Stimulated activated CD4-positive, alpha-beta T cell treated with anti-CD3 and anti-CD28 coated beads, Interleukin-2, amount 100 ng/mL, for 48 hours (primary cell): ENCODE measurements at places on chromosomes 1 and 21.

DNA sequence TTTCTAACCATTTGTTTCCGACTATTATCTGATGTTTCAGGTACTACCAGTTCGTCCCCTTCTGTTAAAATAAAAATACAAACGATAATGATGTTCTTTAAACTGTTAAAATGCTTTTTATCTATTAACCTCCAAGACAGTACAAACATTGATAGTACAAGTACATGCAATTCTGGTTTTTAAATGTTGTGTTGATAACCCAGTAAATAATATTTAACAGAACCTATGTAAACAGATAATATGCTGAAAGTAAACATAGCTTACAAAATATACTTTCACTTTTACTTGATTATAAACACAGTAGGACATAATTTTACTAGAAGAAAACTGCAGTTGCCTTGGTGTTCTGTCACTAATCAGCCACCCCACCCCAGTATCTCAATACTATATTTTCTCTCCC is 76.9 kb downstream of the COQ8A start:
- no peak for DNase-seq

DNA sequence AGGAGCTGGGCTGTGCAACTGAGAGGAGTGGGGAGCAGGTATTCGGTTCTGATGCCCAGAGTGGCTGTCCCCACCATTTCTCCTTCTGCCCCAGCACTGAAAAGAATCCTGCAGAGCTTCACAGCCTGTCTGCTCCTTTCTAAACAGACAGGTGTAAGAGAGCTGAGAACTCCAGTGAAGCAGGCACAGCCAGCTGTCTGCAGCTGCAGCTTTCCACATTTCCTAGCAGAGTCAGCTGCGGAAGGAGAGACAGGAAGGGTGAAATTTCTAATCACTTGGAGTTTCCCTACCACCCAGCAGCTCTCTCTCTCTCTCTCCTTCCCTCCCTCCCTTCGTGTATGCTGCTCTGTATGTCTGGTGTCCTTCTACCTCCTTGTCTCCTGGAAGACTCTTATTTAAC is 40.5 kb upstream of the GJB5 start:
- DNase-seq: no peak

DNA sequence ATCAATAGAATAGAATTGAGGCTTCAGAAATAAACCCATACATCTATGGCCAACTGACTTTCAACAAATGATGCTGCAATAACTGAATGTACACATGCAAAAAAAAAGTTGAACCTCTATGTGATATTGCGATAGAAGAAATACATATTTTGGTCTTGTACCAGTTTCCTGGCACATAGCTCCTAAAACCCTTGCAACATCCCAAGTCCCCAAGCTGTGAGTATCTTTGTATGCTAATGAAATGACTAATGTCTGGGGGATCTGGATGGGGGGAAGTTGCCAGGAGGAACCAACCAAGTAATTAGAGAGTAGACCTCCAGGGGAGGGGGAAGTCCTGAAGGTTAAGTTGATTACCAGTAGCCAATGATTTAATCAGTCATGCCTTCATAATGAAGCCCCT is 24.4 kb downstream of the BLZF1 start:
- no peak for DNase-seq

GRCh38 chr1:186849826-186850225 is 21.1 kb downstream of the PLA2G4A start:
- no peak for DNase-seq

DNA sequence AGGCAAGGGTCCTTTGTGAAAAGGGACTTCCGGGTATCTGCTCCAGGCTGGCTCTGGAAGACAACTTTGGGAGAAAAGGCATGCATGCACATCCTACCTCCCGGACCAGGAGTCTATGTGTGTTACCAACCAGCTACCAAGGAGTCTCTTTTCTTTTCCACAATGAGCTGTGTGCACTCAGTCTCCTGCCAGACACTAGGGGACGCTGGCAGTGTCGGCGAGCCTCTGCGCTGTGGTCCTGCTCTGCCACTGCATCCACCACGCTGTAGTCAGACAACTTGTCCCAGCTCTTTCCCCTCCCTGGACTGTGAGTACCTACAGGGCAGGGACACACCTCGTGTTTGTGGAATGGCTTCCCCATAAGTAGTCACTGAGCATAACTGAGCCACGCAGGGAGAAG is 5.1 kb upstream of the SSR2 start:
- no peak for DNase-seq

DNA sequence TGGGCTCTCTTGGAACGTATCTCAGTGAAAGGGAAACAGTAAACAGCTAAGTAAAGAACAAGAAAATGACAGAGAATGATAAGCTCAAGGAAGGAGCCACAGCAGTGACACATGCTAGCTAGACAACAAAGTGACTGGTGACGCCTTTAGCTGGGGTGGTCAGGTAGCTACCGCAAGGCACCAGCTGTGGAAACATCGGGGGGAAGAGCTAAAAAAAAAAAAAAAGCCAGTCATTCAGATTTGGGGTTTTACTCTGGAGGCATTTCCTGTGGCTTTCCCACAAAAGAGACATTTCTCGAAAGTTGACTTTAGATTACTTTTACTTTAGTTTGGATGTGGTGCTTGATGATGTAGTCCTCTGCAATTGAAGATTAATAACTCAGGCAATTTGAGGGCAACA is 2.1 kb downstream of the FHAD1 start:
- peak; percentile 37 for DNase-seq

GRCh38 chr1:179865377-179865776 is 12.2 kb downstream of the TOR1AIP2 start:
- DNase-seq: no peak

GRCh38 chr1:245871915-245872314 is 635.2 kb downstream of the SMYD3 start:
- DNase-seq: no peak

- DNase-seq: no peak
These were observed 5.9 kb downstream of the LHX9 start for GRCh38 chr1:197923038-197923437.

- no peak for DNase-seq
These were observed 11.6 kb upstream of the SLC27A3 start for GRCh38 chr1:153763365-153764225.

DNA sequence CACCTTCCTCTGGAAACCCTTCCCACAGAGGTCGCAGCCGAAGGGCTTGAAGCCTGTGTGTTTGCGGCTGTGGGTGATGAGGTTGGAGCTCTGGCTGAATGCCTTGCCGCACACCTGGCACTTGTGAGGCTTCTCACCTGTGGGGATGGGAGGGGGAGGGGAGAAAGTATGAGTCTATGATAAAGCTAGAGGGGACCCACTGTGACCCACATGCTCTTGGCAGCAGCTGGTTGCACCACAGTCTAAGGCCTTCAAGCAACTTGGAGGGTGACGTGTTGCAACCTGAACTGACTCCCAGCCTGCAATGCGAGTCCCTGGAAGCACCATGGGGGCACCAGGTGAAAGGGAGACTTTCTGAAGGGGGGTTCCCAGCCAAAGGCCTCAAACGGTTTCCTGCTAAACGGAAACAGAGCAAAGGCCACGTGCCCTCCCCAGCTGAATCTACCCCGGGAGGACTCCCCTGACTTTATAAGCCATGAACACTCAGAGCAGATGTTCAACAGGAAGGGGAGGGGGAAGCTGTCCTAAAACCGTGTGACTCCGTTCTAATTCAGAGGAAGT is 10.6 kb downstream of the GFI1 start:
- DNase-seq: peak; percentile 46

DNA sequence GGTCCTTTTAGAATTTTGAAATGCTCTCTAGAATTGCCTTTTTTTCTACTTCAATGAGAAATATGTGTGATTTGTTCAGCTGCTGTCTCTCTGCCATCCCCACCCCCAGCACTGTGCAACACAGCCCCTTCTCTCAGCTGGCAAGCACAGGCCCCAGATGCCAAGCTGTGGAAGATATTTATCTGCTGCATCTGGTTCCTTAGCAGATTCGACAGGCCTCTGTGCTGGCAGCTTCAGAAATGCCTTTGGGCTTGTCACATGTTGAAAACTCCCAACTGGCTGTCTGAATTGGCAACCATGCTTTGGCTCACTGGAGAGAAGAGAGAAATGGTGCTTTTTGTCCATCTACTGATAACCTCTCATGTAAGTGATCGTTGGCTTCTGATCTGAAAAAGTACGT is 206.7 kb upstream of the C1orf87 start:
- DNase-seq: no peak

DNA sequence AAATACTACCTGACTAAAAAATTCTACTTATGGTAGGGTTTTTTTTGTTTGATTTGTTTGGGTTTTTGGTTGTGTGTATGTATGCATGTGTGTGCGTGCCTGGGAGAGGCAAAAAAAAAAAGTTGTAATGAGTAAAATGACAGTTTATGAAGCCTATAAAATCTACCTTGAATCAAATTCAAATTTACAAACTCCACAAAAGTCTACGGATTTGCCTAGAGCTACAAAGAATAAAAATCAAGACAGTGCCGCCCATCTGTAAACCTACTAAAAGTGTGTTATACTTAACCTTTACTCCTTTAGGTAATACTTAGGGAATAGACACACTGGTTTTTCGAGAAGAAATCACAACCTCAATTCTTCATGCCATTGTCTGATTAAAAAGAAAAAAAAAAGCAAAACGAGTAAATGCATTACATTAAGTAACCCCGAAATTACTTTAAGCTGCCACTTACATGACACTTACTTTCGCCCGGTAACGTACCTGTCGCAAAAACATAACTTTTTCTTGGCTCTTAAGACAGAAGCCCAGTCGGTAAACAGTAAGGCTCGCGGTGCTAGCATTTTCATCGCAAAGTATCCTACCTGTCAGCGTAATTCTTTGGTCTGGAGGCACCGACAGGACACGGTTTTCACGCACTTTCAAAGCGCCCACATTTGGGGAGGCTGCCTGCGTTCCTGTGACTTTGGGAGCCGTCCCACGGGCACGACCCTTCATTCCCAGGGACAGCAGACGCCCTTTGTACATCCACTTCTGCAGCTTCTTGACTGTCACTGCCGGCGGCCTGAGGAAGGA is 951 bp downstream of the SYDE2 start:
- DNase-seq: peak; percentile 6

DNA sequence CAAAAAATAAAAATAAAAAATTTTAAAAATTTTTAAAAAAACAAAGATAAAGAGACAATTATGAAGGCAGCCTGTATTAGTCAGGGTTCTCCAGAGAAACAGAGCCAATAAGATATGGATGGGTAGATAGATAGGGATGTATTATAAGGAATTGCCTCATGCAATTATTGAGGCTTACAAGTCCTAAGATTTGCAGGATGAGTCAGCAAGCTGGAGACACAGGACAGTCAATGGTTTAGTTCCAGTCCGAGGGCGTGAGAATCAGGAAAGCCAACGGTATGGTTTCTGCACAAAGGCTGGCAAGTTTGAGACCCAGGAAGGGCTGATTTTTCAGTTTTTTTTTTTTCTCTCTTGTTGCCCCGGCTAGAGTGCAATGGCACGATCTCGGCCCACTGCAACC is 24.1 kb upstream of the EIF4G3 start:
- no peak for DNase-seq

DNA sequence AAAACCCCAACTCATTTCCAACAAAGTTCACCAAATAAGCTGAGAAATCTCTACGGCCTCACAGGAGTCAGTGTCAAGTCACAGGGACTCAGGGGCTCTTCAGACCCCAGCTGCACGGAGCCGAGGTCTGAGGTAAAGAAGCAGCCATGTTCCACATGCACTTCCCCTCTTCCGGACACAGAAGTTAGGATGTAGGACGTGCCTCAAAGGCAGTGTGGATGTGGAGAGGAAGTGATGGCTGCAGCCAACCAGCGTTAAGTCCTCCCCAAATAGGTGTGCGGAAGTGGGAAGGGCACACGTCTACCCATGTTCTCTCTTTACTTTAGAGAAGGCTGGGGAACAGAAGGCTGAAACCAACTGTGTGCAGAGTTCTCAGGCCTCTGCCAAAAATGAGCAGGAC is 14.6 kb upstream of the NCF2 start:
- no peak for DNase-seq

DNA sequence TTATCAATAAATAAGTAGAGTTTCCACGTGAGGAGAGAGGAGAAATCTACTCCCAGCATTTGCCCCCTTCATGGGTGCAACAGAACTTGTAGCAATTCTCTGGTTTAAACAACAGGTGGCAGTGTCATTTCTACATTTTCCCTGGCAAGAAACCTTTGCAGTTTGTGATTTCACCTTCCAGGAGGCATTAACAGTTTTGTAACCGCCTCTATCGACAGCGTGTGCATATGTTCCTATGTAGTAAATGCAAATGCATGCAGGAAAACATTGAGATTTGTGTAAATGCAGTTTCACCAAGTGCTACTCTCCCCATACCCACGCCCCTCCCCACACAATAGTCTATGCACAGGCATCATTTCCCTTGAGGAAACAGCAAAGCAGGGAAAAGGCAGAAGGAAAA is 494.7 kb downstream of the SMYD3 start:
- DNase-seq: no peak

- DNase-seq: no peak
These were observed 108.2 kb upstream of the COL6A1 start for GRCh38 chr21:45873418-45873817.
